Calu3 (cell line): ENCODE measurements at places on chromosomes 16 and 17.

GRCh38 chr16:8714174-8714573, 39.8 kb downstream of the ABAT start:
- no peak for DNase-seq

DNA sequence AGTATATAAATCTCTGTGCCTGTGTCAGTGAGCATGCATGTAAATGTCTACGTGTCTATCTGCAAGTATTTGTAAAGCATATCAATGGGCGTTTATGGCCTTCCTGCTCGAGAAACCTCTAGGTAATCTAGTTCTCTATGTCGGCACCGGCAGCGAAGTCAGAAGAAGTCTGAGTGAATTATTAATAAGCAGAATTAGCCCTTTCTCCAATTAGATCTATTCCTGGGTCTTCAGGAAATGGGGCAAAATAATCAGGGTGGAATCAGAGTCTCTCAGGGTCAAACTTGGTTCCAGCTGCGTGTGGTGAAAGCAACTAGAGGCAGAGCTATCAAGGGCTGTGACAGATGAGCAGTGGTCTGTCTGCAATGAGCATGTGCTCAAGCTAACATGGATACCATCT, at the start of gene C17orf78:
Gene C17orf78 (plus strand): TSS at position 280 of the 400 bp plus-strand sequence. CDS start 108 bp downstream, at position 388.
- no peak for DNase-seq

- DNase-seq, result no peak
Observed at GRCh38 chr17:73548620-73549311, 95.5 kb downstream of the SDK2 start.

- no peak for DNase-seq
Observed at GRCh38 chr16:30066761-30067583, 1.4 kb downstream of the ALDOA start.

- peak; percentile 70 for DNase-seq
Observed at GRCh38 chr16:87550495-87550961, 51.8 kb upstream of the JPH3 start.

DNA sequence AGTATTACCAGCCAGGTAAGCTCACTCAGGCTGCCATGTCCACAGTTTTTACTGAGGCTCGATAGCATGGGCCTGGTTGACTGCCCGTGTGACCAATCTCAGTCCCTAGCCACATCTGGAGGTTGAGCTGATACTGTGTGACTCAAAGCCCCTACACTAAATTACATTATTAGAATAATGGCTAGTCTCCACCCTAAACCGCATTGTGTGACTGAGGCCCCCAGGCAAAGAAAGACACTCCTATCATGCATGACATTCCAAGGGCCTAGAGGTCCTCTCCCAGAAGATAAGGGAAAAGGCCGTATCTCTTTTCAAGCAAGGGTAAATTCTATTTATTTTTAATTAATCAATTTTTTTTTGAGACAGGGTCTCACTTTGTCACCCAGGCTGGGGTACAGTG, 505.3 kb downstream of the HAPSTR1 start:
- DNase-seq, result no peak

DNA sequence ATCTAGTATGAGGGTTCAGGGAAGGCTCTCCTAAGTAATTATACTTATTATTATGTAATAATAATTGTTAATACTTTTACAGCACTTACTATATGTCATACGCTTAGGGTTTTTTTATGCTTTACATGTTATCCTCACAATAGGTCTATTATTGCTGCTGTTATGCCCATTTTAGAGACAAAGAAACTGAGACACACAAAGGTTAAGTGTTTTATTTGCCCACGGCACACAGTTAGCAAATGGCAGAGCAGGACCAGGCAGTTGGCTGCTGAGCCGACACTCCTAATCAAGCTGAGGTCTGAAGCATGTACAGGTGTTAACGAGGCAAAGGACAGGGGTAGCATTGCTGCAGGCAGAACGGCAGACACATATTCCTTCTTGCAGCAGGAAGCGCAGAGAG, 443.5 kb downstream of the GRIN2A start:
- no peak for DNase-seq

- DNase-seq, result no peak
Observed at GRCh38 chr16:86158688-86159360, 259.9 kb downstream of the IRF8 start.

GRCh38 chr17:27341041-27341471, 47.1 kb downstream of the WSB1 start:
- DNase-seq, result no peak

DNA sequence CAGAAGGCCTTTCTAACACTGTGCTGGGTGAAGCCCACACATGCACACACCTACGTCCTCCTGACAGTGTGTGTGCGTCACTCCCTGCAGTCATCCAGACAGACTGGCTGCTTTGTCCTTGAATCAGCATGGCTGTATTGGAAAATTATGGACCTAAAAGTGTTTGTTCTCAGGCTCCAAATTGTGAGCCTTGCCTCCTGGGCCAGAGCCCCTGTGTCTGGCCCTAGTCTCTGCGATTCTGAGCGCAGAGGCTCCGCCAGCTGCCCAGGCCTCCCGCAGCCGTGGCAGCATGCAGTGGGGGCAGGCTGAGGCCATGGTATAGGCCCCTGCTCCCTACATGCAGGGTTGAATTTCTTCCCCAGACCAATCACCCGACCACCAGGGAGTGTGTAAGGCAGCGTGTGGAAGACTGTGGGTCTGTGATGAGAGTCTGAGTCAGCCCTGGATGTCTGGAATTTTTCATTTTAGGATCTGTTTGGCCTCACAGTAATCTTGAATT, 166.9 kb downstream of the LGALS9B start:
- no peak for DNase-seq

- DNase-seq, result no peak
Observed at GRCh38 chr16:28522792-28523191, 16.0 kb downstream of the NUPR1 start.

GRCh38 chr16:12767897-12768296, 35.8 kb downstream of the CPPED1 start:
- no peak for DNase-seq
